Urothelium cell line (cell line): ENCODE measurements at places on chromosomes 7 and 10.

DNA sequence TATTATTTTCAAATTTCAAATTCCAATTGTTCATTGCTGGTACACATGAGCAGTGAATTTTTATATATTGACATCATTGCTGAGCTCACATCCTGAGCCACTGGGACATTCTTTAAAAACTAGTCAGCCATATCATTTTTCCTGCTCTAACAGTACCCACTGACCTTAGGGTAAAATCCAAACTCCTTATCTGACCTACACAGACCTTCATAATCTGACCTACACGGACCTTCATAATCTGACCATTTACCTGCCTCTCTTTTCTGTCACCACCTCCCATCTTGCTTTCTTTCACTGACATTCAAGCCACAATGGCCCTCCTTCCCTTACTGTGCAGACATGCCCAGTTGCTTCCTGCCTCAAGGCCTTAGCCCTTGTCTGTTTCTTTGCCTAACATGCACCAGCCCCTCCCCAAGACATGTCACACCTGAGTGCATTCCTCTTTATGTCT lies 16.1 kb upstream of the CUZD1 start:
- peak; percentile 18 for DNase-seq

DNA sequence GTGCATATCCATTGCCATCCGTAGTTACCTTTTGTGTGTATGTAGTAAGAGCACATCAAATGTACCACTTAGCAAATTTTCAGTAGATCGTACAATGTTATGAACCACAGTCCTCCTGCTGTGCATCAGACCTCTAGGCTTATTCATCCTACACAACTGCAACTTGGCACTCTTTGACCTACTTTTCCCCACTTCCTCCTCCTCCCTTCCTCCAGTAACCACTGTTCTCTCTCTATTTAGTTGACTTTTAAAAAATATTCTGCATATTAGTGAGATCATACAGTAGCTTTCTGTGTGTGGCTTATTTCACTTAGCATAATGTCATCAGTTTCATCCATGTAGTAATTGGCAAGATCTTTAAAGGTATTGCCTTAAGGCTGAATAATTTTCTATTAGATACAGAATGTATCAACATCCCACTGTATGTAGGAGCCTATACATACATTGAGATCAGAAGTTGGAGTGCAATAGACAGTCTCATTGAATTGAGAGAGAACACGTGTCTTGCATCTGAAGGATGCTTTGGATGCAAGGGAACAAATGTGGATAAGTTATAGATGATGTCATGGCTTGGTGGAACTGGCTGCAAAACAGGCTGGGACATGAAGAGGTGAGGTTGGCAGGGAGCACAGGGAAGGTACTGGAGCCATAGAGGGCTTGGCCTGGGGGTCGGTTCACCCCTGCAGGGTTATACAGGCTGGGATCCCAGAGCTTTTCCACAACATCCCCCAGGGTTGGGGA lies 83.0 kb upstream of the FAM180A start:
- DNase-seq: no peak

DNA sequence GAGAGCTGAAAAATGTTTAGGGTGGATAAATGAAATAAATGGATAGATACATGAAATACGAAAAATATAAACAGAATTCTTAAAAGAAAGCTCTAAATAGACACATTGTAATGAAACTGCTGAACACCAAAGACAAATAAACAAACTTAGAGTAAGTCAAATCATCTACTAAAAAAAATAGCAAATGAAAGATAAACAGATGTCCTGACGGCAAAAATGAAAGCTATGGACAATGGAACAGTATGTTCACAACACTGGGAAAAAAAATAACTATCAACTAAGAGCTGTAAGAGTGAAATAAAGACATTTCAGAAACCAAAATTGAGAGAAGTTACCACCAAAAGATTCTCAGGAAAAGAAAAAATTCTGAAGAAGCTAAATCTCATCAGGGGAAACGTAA lies 106.1 kb downstream of the SGMS1 start:
- no peak for DNase-seq

DNA sequence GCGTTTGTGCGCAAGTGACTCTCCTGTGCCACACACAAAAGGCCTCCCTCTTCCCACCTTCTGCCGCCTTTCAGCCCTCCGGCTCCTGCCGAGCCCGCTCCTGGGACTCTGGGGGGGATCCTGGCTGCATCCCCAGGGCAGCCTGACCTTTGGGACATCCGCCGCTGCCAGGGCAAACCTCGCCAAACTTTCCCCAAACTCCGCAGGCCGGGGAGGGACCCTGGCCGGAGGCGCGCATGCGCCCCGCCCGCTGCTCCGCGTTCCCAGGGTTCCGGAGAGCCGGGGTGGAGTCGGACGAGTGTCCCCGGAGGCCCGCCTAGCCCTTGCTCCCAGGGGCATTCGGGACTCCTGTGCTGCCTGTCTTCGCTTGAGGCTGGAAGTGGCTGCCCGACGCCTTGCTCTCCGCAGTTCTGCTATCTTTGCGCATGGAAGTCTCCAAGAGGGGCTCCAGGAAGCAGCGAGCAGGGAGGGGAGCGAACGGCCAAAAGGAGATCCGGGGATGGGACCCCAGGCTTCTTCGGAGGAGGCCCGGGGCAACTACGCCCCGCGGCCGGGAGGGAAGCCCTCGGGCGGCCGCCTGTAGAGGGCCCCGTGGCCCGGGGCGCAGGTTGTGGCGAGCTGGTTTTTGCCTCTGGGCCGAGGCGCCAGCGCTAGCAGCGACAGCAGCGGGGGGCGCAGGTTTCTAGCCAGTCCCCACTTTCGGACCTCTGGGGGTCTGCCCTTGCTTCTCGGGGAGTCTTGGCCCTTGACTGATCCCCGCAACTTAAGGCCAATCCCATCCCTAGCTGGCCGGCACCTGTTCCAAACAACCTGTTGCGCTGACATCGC lies 7.0 kb downstream of the PTF1A start:
- peak; percentile 78 for DNase-seq

DNA sequence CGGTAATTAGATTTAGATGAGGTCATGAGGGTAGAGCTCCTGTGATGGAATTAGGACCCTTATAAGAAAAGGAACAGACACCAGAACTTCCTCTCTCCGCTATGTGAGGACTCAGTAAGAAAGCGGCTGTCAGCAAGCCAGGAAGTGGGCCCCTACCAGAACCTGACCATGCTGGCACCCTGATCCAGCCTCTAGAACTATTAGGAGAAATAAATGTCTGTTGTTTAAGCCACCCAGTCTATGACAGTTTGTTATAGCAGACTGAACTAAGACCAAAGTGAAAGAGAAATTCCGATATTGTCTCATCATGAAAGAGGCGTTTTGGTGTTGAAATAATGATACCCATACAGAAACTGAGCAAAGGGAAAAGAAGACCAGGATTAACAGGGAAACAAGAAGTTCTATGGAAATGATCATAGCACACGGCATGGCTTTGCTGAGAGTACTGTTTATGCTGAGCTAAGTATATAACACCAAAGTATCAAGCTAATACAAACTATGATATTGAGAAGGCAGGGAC lies 9.2 kb downstream of the CLEC2L start:
- DNase-seq: no peak

- DNase-seq: no peak
These were observed 194.5 kb upstream of the GALNT17 start for GRCh38 chr7:70937424-70937823.

- DNase-seq: no peak
These were observed 481.4 kb downstream of the TYW1 start for GRCh38 chr7:67478066-67478465.

- no peak for DNase-seq
These were observed 31.7 kb upstream of the CCNY start for GRCh38 chr10:35304649-35305048.

DNA sequence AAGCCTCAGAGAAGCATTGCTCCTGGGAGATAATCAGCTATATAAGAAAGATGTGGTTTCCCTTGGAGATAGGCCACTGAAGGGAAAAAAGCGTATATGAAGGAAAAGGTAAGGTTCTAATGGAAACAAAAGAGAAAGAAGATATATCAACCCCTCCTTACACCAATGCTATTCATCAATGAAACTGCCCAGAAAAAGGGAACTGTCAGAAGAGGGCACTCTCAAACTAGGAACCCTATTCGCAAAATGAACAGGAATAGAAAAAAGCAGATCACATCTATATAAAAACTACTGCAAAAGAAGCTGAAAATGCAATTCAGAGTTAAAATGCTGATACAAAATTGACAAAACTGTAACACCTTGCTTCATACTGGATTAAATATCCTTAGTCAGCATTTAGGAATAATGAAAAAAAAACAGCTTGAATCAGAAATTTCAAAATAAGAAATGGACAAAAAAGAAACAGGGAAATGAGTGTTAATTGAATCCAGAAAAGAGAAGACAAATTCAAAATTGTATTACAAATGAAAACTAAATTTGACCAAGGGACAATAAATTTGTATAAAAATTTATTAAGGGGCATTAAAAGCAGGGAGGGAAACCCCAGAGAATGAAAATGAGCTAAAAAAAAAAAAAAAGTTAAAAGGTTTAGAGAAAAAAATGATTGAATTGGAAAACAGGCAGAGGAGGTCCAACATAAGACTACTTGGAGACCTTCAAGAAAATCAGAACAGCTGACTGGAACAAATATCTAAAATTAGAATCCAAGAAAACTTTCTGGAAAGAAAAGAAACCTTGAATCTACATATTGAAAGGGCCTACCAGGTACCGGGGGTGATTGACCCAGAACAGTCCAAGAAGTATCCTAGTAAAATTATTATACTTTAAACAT lies 17.9 kb downstream of the NHLRC2 start:
- no peak for DNase-seq

DNA sequence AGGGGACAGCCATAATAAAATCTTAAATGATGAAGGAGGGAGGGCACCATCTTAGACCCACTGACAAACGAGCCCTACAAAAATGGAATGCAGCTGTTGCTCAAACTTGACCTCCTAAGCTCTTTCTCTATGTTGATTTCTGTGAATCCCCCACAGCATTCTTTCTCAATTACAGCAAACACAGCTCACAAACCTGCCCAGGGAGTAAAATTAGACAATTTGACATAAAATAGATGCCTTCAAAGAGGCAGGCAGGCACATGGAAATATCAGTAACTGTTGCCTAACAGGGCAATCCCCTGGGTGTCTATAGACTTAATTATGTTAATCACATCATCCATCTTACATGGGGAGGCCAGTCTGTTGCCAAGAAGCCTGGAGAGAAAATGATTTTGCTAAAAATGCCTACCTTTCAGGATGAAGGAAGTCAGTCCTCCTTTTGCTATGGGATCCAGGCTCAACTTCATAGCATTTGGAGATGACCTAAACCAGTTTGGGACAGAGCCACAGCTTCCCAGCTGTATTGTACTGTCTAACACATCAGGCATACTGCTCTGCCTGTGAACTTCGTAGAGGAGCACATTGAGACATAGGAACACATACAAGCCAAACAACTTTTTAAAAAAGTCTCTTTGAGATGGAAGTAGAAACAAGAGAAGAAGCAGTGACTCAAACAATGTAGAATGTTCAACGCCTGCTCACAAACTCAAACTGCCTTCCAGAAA lies 1177.4 kb downstream of the SORCS1 start:
- DNase-seq: no peak

GRCh38 chr10:130623680-130624267 lies 487.6 kb downstream of the GLRX3 start:
- DNase-seq: no peak

DNA sequence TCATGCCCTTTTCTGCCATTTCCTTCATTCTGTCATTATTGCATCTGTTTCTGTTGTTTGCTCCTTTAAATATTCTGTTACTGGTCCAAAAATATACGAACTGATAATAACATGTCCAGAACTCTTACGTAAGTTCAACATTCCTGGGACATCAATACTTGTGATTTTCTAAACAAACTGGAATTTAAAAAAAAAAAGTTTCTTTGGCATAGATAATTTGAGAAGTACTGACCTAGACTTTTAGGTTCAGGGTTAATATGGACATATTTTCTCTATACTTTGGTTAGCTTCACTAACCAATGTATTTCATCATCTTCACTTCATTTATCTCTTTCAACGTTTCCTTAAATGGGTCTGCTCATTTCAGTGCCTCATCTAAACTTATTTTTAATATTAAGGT lies 147.3 kb downstream of the JMJD1C start:
- no peak for DNase-seq

DNA sequence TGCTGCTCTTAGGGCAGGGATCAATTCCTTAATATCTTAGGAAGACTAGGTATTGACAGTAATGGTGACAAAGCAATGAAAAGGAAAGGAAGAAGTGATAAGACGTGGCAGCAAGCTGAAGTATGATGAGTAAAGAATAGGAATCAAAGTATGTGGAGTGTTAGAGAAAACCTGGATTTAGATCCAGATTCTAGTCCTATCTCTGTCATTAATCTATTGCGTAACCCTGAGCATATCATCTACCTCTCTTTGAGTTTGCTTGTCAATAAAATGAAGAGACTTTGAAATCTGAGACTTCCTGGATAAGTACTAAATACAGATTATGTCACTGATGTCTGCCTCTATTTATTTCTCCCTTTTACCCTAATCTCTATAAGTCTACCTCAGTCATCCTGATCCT lies 89.2 kb downstream of the PTEN start:
- no peak for DNase-seq

DNA sequence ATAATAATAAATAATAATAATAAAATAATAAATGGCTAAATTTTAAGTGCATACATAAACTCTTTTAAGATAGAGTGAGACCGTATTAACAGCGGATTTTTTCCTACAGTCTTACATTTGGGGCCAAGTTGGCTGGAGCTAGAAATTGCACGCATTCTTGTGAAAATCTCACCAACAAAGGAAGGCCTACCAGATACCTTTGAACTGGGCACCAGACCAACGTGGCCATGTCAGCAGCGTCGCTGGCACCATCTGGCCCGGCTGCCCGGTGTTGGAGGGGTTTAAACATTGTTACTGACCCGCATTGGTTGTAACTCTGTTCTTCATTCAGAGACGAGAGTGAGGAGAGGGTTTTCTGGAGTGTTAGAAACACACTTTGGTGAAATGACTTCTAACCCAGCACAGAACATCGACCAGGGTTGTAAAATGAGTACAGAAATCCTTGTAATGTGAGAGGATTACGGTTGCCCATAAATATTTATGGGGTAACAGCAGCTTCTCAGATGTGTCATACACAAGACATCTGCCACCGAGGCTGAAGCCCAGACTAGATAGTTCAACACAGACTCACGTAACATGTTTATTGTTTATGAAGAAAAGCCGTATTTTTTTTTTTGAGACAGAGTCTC lies 34.6 kb upstream of the UNCX start:
- DNase-seq: peak; percentile 77

DNA sequence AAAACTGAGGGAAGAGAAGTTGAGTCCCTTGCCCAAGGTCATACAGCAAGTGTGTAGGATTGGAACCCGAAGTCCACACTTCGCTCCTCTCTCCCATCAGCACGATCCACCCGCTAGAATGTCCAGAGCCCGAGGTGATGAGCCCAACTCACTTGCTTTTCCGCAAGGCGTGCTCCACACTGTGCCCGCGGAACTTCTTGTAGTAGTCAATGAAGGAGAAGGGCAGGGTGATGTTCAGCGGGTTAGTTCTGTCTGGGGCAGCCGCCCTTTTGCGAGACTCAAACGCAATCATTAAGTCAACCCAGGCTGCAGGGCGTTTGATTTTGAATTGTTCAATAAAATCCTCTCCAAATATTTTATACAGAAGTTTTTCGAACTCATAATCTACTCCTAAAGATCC lies 58.6 kb downstream of the PNLIPRP2 start:
- no peak for DNase-seq

- no peak for DNase-seq
These were observed 25.5 kb downstream of the ARHGAP22 start for GRCh38 chr10:48579251-48579960.

- no peak for DNase-seq
These were observed 28.8 kb upstream of the BNIP3 start for GRCh38 chr10:132010483-132010882.

GRCh38 chr10:58896229-58896628 lies 280.2 kb upstream of the PHYHIPL start:
- no peak for DNase-seq
